ENCODE measurements at places on chromosomes 11 and 22.

DNA sequence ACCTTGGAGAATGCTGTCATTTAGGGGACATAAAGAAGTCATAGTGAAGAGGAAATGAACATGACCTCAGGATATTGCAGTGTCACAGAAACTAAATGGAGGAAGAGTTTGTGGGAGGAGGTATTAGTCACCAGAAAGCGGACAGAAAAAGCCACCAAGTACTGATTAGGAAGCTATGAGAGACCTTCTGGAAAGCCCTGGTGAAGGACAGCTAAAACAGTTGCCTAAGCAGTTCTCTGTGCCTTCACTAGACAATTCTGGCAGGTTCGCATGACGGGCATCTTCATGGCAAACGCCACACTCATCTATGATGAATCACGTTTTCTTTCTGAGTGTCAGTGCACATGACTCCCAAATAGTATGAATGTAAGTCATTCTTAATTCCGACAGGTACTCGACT lies 325.8 kb downstream of the C11orf87 start:
- DNase-seq = no peak

- peak; percentile 48 for DNase-seq
These were observed 44.6 kb downstream of the RDX start for GRCh38 chr11:110251836-110252235.

DNA sequence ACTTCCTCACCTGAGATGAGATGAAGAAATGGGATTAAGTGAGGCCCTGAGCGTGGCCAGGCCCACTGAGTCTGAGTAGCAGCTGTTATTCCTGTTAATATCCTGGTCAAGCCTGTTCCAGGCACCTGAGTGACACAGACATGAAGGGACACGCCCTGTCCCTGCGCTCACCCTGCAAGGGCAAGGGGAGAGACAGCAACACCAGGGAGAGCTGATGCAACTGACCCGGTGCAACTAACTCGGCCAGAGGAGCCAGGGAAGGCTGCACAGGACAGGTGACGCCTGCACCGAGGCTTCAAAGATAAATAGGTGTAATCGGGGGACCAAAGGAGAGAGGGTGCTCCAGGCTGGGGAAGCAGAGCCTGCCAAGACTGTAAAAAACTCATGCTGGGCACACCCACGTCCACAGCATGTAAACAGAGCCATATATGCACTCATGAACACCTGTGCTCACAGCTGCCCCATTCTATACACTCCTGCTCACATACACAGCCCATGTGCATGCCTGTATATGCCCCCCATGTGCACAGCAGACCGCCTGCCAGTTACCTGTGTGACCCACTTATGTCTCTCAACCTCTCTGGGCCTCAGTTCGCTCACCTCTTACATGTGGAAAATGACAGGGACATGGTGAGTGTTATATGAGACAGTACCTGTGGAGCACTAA lies 22.8 kb upstream of the GCAT start:
- no peak for DNase-seq

GRCh38 chr11:78449866-78450265 lies 32.2 kb upstream of the GAB2 start:
- DNase-seq = peak; percentile 61

- DNase-seq = no peak
These were observed 61.7 kb upstream of the CECR2 start for GRCh38 chr22:17307566-17307965.

- no peak for DNase-seq
These were observed 166.8 kb downstream of the MYO18B start for GRCh38 chr22:25908755-25909154.

DNA sequence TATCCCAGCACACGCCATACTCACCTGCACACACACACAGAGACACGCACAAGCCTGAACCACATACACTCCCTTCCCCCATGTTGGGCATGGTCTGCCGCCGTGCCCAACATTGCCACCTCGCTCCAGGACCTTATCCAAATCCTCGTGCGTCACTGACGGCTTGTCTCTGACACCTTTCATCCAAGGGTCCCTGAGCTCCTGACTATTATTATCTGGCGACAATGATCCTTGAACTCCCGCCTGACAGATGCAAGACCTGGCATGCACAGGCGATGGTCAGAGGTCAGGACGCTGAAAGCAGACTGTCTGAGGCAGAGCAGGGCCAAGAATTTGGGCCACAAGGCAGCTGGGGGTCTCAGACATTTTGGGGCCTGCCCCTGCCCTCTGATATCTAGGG lies 4.2 kb downstream of the MB start:
- no peak for DNase-seq

Measured in fibroblast of skin of abdomen (primary cell).